ENCODE measurements at places on chromosomes 12 and 14.

DNA sequence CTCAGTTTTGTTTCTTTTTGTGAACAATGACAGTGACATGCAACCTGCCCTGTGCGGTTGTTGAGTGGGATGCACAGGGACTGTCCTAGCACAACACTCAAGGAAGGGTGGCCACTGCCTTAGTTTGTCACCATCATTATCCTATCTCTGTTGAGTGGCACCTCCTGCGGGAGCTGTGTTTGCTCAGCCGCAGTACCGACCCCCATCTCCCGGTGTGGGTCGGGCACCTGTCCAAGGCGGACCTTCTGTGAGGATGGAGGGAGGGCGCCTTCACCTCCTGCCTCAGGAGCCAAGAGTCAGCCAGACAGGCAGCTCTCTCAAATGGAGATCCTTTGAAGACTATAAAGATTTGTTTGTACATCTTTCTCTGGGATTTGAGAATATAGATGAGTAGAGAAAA lies 142.1 kb downstream of the TSPAN9 start:
- DNase-seq, result no peak
- H3K36me3 ChIP-seq, result no peaks in the 10 kb centered on the region
- H3K4me3 ChIP-seq, result no peak overlapping the region
- H3K27ac ChIP-seq, result no peak overlapping the region

DNA sequence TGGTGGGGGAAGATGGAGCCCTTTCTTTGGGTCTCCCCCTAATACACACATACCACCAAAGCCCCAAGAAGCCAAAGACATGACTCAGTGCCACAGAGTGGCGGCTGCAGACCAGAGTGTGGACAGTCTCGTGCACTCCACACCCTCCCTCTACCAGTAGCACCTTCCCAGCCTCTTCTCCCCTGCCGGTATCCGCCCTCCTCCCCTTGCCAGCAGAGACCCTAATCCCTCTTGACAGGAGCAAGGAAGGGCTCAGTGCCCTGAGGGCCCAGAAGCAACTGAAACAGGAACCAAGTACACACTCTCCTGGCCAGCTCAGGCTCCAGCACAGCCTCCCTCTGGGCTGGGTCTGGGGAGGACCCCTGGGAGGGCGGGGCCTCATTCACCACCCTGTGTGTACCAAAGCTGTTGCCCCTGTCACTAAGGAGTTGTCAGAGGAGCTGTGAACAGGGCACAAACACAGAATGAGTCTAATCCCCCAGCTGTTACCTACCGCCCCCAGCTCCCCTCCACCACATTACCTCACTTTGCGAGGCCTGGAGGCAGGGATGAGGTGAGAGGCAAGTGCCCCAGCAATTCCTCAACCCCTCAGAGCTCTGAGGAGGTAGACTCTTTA lies 8.2 kb downstream of the SPRYD3 start:
- no peak overlapping the region for H3K4me3 ChIP-seq
- no peaks in the 10 kb centered on the region for H3K36me3 ChIP-seq
- H3K27ac ChIP-seq, result no peak overlapping the region
- peaks cover 12% of the 10 kb centered on the region for H3K4me1 ChIP-seq
- no peaks in the 10 kb centered on the region for H3K27me3 ChIP-seq
- no peak for DNase-seq

GRCh38 chr12:32367381-32367780 lies 32.0 kb upstream of the FGD4 start:
- H3K36me3 ChIP-seq, result no peaks in the 10 kb centered on the region
- H3K4me1 ChIP-seq, result peaks cover 4% of the 10 kb centered on the region
- H3K4me3 ChIP-seq, result no peak overlapping the region

DNA sequence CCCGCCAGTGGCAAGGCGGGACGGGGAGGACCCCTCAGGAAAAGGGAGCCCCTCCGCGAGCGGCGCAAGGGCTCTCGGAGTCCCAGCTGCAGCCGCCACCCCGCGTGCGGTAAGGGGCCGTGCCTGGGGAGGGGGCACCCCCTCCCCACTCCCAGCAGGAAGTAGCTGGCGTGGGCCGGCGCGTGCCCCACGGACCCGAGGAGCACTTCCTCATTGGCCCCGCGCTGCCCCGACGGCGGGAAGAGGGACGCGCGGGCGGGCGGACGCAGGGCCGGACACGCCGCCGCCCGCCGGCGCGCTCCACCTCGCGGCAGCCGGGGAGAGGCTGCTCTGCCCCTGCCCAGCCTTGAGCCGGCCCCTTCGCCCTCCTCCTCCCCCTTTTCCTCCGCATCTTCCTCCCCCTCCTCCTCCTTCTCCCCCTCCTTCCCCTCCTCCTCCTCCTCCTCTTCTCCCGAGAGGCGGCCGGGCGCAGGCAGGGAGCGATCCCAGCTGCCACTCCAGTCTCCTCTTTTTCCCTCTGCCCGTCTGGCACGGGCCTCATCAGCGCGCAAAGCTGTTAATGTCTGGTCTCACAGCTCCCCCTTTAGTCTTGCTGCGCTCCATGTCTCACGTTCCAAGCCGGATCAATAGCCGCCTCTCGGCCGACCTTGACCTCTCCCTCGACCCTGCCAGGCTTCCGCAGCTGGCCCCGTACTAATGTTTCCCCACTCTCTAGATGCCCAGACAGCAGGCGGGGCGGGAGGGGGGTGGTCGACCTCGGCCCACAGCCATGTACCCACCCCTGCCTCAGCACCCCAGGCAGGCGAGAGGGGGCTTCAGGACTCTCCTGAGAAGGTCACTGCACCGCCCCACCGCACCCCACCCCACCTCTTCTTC lies 2.6 kb upstream of the BCL11B start:
- peak overlapping the region; percentile 34 for H3K4me3 ChIP-seq
- DNase-seq, result peak; percentile 90
- H3K4me1 ChIP-seq, result peaks cover 15% of the 10 kb centered on the region
- H3K36me3 ChIP-seq, result no peaks in the 10 kb centered on the region
- peaks cover 57% of the 10 kb centered on the region for H3K27me3 ChIP-seq

DNA sequence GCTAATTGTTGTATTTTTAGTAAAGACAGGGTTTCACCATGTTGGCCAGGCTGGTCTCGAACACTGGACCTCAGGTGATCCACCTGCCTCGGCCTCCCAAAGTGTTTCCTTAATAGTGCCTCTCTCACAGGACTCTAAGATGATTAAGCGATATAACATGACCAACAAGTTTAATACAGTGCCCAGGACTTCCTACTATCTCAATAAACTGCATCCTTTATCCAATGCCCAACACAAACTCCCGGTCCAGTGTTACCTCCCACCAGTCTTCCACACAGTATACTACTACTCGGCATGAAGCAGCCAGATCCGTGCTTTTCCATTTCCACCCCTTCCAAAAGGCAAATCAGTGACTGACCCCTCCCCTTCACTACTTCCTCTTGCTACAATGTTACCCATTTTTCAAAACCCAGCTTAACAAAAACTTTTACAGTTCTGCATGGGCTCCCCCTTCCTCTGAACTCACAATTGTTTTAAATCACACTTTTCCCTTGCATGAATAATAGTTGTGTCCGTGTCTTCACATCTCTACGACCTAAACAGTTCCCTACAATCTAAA lies 900 bp downstream of the NOP2 start:
- H3K27me3 ChIP-seq, result no peaks in the 10 kb centered on the region
- peaks cover 38% of the 10 kb centered on the region for H3K36me3 ChIP-seq
- DNase-seq, result no peak
- H3K27ac ChIP-seq, result no peak overlapping the region

DNA sequence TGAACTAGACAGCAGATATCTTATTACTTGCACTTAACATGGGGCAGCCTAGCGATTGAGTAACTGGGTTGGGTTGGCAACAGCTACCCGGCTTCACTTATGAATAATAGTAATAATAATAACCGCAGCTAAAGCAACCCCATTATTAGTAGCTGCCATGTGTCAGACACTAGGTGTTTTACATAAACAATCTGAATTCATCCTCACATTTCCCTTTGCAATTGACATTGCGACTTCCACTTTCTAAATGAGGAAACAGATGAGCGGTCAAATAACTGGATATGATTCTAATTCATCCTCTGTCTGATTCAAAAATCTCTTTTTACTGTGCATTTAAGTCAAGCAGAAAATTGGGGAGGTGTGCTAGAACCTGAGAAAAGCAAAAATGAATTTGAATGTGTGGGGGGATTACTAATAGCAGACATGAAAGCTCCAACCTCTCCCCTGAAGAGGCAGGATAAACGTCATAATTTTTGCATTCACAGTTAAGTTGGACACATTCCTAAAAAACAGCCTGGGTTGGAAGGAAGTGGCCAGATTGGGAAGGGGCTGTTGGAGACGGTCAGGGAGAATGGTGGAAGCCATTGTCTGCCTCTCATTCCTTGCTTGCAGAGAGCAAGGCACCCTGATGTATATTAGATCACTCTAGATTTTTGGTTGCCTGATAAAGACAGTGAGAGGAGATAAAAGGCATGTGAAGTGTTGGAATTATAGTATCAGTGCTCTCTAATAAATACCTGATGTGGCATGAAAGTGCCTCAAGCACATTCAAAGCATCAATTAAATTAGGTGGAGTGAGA lies 13.1 kb downstream of the EMP1 start:
- DNase-seq, result no peak
- no peak overlapping the region for H3K4me3 ChIP-seq
- no peaks in the 10 kb centered on the region for H3K27me3 ChIP-seq
- no peak overlapping the region for H3K27ac ChIP-seq
- H3K4me1 ChIP-seq, result peaks cover 16% of the 10 kb centered on the region

GRCh38 chr12:72282721-72283120 lies 10.6 kb downstream of the TRHDE start:
- H3K36me3 ChIP-seq, result no peaks in the 10 kb centered on the region
- no peak for DNase-seq
- no peak overlapping the region for H3K27ac ChIP-seq
- no peaks in the 10 kb centered on the region for H3K27me3 ChIP-seq

- no peak overlapping the region for H3K27ac ChIP-seq
- no peaks in the 10 kb centered on the region for H3K36me3 ChIP-seq
- no peaks in the 10 kb centered on the region for H3K27me3 ChIP-seq
These were observed 199.9 kb downstream of the KSR2 start for GRCh38 chr12:117768860-117769259.

GRCh38 chr12:65248656-65249633 lies 29.5 kb upstream of the MSRB3 start:
- no peak overlapping the region for H3K27ac ChIP-seq
- no peak for DNase-seq
- no peaks in the 10 kb centered on the region for H3K4me1 ChIP-seq

GRCh38 chr12:25840678-25841465 lies 117.6 kb upstream of the RASSF8 start:
- H3K27ac ChIP-seq, result no peak overlapping the region
- no peak for DNase-seq
- H3K4me1 ChIP-seq, result no peaks in the 10 kb centered on the region

DNA sequence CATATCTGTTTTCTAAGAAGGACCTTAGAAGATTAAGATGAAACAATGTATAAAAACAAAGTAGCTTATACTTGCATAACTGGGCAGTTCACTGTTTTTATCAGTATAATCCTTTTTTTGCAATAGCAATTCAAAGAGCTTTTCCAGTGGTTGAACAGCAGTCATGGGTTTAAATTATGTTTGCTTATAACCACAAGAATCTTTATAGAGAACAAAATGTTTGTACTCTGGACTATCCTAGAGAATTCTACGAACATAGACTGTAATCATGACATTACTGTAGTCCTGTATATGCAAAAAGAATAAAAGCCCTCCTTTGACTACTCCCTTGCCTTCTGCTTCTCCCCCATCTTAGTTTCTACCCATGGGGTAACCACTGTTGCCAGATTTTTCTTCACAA lies 5.7 kb downstream of the FAM177A1 start:
- H3K36me3 ChIP-seq, result no peaks in the 10 kb centered on the region
- no peak overlapping the region for H3K27ac ChIP-seq
- no peak for DNase-seq
- no peaks in the 10 kb centered on the region for H3K27me3 ChIP-seq
- no peak overlapping the region for H3K4me3 ChIP-seq

DNA sequence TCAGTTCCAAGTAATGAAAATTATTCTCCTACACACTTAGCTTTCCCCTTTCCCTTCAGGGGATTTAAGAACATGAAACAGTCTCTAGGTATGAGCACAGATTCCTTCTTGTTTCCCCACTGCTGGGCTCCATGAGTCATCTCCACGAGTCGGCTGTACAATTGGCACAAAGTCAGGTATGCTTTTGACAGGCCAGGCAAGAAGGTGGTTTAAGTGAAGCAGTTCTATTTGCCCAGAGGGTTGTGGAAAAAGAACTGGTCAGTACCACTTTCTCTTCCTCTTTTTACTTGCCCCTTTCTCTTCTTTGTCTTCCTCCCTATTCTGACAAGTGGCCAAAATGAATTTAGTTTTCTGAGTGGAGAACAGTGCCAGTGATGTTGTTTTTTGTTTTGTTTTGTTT lies 16.3 kb downstream of the DYNC1H1 start:
- no peaks in the 10 kb centered on the region for H3K4me1 ChIP-seq
- no peak overlapping the region for H3K27ac ChIP-seq
- no peak for DNase-seq
- H3K4me3 ChIP-seq, result no peak overlapping the region
- H3K27me3 ChIP-seq, result no peaks in the 10 kb centered on the region
- H3K36me3 ChIP-seq, result peaks cover 37% of the 10 kb centered on the region

- H3K27ac ChIP-seq, result no peak overlapping the region
- H3K27me3 ChIP-seq, result no peaks in the 10 kb centered on the region
- peaks cover 5% of the 10 kb centered on the region for H3K4me1 ChIP-seq
- peaks cover 25% of the 10 kb centered on the region for H3K36me3 ChIP-seq
- no peak overlapping the region for H3K4me3 ChIP-seq
- no peak for DNase-seq
These were observed 65.9 kb downstream of the FGD6 start for GRCh38 chr12:95151406-95151805.

DNA sequence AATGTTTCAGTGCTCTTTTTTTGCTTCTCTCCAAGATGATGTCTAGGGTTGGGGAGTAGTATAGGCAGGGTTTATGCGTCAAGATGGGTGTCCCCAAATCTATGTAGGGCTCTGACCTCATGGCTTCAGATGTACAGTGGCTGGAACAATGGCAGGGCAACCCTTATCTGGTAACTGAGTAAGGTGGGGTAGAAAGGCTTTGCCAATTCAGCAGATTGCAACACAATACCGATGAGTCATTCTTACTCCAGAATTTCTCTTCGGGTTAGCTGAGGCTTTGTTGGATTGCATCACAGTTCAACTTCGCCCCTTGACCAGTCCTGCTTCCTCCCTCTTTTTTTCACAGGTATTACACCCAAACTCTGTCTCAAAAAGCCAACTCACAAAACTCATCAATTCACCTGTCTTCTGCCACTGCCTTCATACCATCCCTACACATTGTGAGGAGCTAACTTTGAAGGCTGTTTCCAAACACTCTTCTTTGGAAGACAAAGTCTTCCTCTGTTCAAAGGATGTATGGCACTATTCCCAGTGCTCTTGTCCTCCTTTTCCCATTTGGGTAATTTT lies 190.2 kb upstream of the CNOT2 start:
- no peak overlapping the region for H3K4me3 ChIP-seq
- H3K36me3 ChIP-seq, result no peaks in the 10 kb centered on the region
- no peak for DNase-seq
- no peak overlapping the region for H3K27ac ChIP-seq

Measured in neuronal stem cell (in vitro differentiated cells).